ENCODE measurements at places on chromosomes 7 and 10.

- no peak for DNase-seq
These were observed 16.0 kb downstream of the RASGEF1A start for GRCh38 chr10:43250615-43251418.

GRCh38 chr7:115094163-115094562, 172.3 kb downstream of the MDFIC start:
- no peak for DNase-seq

GRCh38 chr7:155833651-155834050, 21.4 kb upstream of the SHH start:
- no peak for DNase-seq

DNA sequence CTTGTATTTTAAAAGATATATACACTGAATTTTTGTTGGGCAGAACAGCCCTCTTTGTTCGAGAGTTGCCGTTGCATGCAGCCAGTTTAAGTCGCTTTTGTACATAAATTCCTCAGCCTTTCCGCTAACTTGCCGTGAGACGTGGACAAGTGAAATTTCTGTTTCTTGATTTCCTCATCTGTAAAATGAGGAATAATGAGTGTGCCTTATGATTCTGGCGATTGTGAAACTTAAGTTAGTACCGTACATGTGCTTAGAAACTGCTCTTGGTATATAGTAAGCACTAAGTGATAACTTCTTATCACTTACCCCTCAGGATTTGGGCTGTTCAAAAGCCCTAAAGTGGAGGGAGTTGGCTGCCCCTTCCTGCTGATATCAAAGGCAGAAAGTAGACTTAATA, 1.4 kb downstream of the CCNJ start:
- peak; percentile 3 for DNase-seq

- no peak for DNase-seq
These were observed 27.7 kb downstream of the CCM2 start for GRCh38 chr7:45027774-45028114.

DNA sequence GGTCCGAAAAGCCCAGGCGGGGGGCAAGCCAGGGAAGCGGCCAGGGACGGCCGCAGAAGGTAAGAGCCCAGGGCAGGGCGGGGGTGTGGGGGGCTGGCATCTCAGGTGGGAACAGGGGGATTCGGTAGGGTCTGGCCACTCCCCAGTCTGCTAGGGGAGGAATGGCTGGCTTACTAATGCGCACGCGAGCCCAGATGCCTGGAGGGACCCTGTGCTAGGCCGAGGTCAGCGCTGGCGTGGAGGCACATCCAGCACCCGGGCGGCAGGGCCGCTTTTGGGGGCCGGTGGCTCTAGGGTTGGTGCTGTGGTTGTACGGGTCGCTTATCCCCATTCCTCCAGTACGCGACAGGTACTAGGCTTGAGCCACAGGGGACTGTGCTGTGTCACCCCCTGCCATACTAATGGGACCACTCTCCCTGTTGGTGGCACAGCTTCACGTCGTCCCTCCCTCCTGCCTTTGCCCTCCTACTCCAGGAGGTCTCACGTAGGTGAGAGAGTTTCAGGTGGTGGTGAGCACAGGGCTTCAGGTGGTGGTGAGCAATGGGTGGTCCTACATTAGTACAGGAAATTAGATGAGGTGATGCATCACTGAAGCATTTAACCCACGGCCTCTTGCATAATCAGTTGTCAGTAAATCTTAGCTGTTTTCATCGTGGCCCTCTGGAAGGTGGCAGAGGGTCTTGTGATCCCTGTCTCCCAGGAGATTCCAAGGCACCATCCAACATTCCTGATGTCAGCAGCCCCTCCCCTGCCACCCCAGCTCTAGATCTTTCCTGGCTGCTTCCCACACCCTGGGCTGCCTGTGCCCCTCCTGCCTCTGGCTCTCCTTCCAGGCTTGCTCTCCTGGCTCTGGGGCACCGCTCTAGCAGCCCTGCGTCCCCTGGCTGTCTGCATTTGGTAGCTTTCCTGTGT, 971 bp downstream of the AEBP1 start:
- DNase-seq, result no peak

DNA sequence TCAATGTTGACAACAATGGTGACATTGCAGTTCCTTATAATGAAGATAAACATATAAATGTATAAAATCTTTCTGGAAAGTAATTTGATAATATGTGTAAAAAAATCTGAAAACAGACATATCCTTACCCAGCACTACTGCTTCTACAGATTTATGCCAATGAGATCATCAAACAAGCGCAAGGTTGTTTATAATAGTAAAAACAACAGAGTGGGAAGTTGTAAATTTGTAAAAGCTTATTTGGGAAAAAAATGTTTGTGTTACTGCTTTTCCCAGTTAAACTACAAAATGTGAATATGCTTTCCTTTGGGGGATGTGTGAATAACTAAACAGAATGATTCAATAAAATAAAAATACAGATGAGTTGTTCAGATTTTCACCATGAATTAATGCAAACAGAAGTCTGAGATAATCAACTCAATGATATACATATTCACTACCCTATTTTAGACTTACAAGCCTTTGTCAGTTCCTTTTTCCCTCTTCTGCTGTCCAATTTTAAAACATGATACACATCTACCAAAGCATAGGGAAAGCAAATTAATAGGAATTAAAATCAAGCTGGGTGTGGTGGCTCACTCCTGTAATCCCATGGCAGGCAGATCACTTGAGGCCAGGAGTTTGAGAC, 82.1 kb downstream of the USP6NL start:
- DNase-seq, result no peak

- no peak for DNase-seq
These were observed 418.4 kb downstream of the PARD3 start for GRCh38 chr10:34396663-34397062.

DNA sequence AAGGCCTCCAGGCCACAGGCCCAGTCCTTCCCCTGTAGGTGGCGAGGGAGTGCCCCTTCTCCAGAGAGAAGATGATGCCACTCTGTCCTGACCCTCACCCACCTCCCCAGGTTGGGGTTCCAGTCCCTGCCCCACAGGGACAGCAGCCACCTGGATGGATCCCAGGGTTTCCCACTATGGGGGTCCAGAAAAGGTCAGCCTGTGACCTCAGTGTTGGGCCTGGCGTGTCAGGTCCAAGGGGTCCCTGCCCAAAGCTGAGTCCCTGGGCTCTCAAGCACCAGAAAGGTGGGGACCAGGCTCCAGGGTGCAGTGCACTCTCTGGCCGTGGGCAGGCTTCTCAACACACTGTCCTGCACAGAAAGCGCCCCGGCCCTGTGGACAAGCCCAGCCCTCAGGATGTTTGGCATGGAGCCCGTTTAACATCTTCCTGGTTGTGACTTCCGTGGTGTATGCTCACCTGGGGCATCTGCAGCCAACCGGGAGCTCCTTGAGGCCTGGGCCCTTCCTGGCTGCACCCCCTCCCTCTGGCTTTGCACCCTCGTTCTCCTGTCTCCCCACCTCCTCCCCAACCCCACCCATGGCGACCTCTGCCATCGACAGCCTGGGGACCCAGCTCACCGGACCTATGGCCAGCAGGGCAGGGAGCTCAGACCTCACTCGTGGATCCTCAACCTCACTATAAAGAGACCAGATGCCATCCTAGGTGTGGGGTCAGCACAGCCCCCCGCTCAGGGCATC, 58.3 kb upstream of the PPP2R2D start:
- no peak for DNase-seq

DNA sequence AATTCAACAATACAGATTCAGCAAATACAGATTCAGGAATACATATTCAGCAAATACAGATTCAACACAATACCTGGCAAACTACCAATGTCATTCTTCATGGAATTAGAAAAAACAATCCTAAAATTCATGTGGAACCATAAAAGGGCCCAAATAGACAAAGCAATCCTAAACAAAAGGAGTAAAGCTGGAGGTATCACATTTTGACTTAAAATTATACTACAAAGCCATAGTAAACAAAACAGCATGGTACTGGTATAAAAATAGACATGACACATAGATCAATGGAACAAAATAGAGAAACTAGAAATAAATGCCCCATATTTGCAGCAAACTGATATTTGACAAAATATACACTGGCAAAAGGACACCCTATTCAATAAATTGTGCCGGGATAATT, 3.4 kb upstream of the NT5C3A start:
- DNase-seq, result no peak

GRCh38 chr10:6320320-6321010, 117.7 kb downstream of the PFKFB3 start:
- DNase-seq, result no peak

- no peak for DNase-seq
These were observed 4.9 kb upstream of the HERPUD2 start for GRCh38 chr7:35699796-35700305.

- DNase-seq, result no peak
These were observed 2.4 kb upstream of the PAX2 start for GRCh38 chr10:100742936-100743335.

GRCh38 chr7:158061026-158061630, 526.5 kb downstream of the PTPRN2 start:
- no peak for DNase-seq

DNA sequence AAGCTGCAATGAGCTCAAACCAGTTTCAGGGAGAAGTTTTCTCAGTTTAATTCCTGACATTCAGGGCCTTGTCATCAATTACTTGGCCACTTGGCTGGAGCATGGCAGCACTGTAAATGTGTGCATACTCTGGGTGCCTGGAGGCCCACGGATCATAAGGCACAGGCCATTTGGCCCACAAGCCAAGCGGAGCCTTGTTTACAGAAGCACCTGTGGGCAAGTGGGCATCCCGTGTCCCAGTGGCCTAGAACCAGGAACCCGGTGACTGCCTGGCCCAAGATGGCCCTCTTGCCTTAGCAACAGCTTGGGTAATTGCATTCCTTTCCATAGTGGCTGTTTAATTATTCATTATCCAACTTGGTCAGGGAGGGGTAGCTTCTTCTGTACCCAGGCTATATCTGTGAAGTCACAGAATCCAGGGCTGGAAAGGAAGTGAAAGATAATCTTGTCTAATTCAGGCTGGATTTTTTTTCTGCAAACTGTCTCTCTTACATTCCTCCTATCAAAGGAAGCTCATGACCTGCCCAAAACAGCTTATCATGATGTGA, 426.4 kb upstream of the ZMIZ1 start:
- DNase-seq, result no peak

- DNase-seq, result no peak
These were observed 982.4 kb upstream of the LRRTM3 start for GRCh38 chr10:65943451-65943850.

DNA sequence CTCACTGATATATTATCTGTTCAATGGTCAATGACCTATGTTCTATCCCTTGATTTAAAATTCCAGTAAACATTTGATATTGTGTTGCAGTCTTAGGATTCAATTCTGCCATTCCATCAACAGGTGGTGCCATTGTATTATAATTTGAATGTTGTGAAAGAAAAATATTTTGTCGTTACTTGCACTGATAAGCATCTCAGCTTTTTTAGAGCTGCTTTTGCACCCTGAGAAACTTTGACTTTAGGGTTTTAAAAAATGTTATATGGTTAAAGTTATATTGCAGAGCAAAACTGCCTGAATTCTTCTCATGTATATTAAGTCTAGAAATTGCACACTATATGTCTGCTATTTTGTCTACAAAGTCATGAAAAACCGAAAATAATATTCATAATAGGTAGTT, 18.8 kb upstream of the MINDY3 start:
- DNase-seq, result no peak

- DNase-seq, result no peak
These were observed 48.6 kb downstream of the HIP1 start for GRCh38 chr7:75690121-75690523.

DNA sequence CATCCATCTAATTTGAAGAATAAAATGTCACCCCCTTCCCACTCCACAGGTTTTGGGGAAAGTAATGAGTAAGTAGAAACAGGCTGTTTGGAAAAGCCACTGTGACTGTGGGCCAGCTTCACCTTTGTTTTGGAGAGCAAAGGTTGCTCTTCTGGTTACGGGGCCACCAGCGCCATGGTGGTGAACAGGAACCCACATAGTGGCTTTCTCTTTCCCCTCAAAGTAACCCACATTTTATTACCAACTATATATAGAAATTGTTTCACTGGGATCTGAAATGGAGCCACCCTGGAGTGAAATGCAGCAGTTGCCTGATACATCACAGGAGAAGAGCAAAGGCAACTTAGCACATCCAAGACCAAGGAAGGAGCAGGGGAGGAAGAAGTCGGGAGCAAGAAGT, 112.3 kb upstream of the EFCAB10 start:
- DNase-seq, result no peak

- DNase-seq, result no peak
These were observed 119.4 kb downstream of the GNAT3 start for GRCh38 chr7:80392229-80393169.

- no peak for DNase-seq
These were observed 82.0 kb upstream of the SLF2 start for GRCh38 chr10:100830728-100831111.

GRCh38 chr7:88239852-88240251, 20.0 kb upstream of the SRI start:
- no peak for DNase-seq

DNA sequence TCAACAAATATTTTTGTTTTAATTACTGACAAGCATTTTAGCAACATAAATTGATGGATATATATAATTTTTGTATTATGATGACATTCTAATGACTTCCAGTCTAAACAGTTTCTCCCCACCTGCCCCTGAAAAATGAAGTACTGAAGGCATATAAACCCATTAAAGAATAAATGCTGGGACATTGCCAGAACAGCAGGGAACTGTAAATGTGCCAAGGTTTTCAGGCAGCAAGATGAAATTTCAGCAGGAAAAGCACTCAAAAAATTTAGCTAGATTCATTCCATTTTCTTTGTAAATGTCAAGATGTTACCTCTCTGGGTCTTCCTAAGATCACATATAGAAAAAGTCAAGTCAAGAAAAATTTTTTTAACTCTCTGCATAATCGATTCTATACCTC, 11.0 kb upstream of the TLL2 start:
- no peak for DNase-seq

- no peak for DNase-seq
These were observed 27.5 kb downstream of the XPNPEP1 start for GRCh38 chr10:109895848-109896247.

- DNase-seq, result no peak
These were observed 54.6 kb upstream of the FAM3C start for GRCh38 chr7:121450631-121451198.

DNA sequence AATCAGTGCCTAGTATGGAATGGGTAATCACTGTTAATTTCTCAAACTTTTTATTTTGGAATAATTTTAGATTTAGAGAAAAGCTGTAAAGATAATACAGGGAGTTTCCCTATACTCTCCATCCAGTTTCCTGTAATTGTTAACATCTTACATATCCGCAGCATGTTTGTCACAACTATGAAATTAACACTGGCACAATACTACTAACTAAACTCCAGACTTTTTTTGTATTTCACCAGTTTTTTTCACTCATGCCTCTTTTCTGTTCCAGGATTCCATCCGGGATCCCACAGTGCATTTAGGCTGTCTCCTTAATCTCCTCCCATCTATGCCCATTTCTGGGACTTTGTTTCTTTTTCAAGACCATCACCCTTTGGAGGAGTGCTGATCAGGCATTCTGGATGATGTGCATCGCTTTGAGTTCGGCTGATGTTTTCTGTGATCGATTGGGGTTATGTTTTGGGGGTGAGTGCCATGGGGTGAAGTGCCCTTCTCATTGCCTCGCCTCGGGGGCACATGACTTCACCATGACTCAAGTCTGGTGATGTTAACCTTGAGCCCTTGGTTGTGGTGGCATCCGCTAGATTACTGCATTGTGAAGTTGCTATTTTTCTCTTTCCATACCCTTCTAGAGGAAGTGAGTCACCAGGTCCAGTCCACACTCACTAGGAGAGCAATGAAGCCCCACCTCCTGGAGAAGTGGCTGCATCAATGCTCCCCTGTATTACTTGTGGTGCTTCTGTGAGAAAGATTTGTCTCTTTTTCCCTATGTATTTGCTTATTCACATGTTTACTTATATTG, 43.9 kb upstream of the GRB10 start:
- no peak for DNase-seq
